GM03348 (cell line): ENCODE measurements at places on chromosomes 3 and 15.

DNA sequence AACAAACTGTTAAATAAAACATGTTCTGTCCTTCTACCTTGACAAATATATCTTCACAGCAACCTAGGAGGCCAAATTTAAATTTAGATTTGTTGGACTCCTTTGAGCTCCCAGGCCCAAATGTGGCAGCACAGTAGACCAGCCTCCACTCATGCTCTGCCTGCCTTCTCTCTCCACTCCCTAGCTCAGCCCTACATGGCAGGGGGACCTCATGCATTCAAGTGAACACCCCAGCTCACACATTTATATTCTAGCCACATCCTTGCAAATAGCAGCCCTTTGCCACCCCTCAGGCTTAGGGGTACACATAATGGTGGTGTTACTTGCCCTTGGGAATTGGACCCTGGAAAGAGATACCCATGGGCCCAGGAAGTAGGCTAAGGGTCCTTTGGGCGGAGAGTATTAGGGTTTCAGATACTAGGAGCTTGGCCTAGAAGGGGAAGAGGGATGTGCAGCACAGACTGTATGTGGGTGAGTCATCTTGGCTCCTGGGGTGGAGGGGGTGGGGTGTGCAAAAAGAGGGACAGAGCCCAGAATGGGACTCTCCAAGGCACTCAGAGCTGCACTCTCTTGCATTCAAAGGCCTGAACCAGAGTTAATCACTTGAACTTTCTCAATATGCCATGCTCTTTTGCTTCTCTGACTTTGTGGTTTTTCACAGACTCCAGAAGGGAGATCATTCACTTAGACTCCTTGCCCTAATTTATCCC lies 268.4 kb upstream of the ROPN1 start:
- peak; percentile 92 for DNase-seq

DNA sequence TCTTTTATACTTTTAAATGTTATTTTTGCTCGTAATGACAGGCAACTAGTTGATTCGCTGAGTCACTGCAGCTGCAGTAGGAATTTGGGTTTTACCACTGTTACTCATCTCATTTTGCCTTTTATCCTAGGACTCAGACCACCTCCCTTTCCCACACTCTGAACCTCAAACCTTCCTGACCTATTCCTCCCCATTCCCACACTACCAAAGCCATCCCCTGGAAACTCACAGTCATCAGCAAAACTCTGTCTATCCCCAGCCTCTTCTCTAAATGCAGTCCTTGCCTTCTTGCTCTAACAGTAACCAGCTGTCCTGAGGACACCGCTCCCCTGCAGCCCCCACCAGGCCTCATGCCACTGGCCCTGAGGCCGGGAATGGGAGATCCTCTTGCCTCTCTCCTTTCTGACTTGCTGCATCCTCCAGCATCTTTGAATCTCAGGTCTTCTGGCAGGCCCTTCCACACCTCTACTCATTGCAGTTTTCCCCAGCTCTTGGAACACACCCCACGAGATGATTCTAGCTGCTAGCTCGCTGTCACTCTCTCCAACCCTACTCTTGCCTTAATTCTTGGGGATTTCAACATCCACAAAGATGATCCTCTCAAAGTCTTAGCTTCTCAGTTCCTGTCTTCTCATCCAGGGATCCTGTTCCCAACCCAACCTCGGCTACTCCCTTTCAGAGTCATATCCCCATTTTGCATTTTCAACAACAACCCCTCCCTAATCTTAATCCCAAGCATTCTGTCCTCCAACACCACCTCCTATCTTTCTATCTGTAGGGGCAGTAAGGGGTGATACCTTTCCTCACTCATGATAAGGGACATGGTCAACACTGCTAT lies 55.9 kb upstream of the C3orf80 start:
- peak; percentile 84 for DNase-seq

DNA sequence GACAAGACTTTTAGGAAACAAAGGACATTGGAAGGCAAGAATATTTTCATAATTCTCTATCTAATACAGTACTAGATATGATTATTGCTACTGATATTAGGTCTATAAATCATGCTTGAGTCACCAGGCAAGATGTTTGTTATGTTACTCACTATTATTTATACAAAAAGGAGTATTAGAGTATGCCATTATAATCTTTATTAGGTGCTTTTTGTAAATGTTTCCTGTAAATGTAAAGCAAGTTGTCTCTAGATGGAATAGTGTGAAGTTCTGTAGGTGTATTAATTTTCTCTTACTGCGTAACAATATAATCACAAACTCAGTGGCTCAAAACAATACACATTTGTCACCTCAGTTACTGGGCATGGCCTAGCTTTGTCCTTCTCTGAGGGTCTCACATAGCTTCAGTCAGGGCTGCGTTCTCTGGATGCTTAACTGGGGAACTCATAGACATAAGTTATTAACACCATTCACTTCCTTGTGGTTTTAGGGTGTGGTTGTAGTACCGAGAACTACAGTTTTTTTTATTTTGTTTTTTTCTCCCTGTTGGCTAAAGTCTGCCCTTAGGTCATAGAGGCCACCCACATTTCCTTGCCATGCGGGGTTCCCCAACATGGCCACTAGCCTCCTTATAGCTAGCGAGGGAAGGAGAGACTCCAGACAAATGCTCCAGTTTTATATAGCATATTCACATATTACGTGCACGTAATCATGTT lies 20.3 kb upstream of the MAP3K13 start:
- DNase-seq = no peak

DNA sequence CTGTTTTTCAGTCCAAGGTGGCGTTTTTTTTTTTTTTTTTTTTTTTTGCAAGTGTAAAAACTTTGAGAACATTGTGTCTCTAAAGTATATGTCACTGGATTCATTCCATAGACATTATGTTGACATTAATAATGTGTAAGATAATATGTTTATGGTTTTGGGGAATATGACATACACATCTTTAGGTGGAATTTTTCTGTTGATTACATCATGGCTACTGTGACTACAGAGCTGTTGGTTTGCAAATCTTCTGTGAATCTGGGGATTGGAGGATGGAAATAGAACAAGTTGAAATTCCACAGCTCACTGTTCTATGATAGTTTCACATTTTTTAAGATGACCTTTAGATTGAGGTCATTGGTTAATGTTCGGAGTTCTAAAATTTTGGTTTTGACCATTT lies 24.4 kb upstream of the PLSCR2 start:
- DNase-seq = no peak

- DNase-seq = no peak
These were observed 86.7 kb downstream of the ST8SIA2 start for GRCh38 chr15:92480361-92480760.

DNA sequence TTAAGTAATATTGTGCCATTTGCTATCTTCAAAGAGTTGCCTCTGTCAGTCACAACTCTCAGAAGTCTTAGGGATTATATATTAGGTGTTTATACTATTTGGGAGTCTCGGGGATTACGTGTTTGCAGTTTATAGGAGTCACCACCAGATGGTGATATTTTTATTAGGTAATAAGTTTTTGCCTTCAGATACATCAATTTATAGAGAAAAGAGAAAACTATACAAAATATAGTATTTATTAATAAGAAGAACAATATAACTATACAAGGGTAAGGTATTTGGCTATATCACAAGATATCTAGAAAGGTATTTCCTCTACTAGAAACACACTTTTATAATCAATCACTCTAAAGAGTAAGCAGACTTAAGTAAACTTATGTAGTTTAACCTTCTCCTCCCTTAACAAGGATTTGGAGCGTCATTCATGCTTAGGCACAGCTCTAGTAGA lies 10.7 kb upstream of the DHX36 start:
- peak; percentile 33 for DNase-seq

- no peak for DNase-seq
These were observed 32.0 kb downstream of the HCN4 start for GRCh38 chr15:73336756-73337155.

GRCh38 chr3:31442755-31443154 lies 90.0 kb upstream of the STT3B start:
- no peak for DNase-seq

GRCh38 chr3:83662381-83662960 lies 1296.3 kb upstream of the CADM2 start:
- DNase-seq = no peak

GRCh38 chr3:11764931-11765363 lies 81.7 kb downstream of the TAMM41 start:
- DNase-seq = peak; percentile 47

DNA sequence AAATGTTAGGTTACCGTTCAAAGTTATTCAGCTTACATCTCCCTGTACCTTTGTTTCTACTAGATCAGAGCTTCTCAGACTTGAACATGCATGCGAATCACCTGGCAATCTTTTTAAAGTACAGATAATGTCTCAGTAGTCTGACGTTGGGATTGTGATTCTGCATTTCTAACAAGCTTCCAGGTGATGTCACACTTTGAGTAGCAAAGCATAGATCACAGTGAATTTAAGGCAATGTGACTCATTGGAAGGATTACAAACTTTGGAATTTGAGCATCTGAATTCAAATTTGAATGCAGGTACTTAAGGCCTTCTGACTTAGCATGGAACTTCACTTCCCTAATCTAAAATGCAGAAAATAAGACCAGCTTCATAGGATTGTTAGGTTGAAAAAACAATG lies 10.8 kb upstream of the ZMAT3 start:
- DNase-seq = no peak

DNA sequence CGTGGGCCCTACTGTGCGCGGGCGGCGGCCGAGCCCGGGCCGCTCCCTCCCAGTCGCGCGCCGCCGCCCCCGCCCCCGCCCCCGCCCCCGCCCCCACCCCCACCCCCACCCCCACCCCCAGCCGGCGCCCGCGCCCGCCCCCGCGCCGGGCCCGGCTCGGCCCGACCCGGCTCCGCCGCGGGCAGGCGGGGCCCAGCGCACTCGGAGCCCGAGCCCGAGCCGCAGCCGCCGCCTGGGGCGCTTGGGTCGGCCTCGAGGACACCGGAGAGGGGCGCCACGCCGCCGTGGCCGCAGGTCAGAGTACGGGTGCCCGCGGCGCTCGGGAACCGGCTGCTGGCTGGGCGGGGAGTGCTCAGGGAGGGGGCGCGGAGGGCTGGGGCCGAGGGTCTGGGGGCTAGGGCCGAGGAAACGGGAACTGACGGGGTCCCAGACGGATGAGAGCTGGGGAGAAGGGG lies 1.1 kb upstream of the PPARG start:
- DNase-seq = peak; percentile 73

DNA sequence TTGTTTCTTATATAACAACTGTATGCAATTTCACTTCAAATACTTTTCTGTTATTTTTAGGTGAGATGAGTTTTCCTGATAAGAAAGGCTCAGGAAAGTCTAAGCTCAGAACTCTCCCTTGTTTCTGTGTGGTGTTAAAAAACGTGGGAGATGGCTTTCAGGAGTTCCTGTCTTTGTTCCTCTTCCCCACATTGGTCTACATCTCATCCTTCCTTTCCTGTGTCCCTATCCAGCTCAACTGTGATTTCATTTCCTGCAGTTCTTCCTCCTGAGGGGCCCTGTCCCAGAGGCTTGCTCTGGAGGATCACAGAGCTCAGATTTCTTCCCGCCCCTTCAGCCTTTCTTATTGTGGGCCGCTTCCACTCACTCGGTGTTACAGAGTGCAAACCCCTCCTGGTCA lies 11.2 kb downstream of the SEC13 start:
- no peak for DNase-seq

GRCh38 chr3:153621953-153622352 lies 459.9 kb downstream of the RAP2B start:
- no peak for DNase-seq

DNA sequence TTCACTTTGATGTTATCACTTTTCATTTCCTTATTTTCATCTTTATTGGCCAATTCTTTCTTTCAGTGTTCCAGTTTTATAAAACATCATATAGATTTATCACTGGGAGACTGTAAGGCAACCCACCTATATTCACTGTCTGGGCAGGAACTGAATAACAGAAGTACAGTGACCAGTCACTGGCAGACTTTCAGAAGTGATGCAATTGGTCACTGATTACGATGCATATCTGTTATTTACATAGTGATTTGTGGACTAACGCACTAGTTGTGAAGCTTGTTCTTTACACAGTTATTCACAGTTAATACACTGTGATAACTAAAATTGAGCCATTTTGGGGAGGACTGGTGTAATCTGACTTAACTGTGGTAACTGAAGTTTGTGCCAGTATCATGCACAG lies 190.2 kb upstream of the DPH6 start:
- DNase-seq = no peak

GRCh38 chr3:72259755-72260587 lies 475.0 kb upstream of the PROK2 start:
- no peak for DNase-seq

DNA sequence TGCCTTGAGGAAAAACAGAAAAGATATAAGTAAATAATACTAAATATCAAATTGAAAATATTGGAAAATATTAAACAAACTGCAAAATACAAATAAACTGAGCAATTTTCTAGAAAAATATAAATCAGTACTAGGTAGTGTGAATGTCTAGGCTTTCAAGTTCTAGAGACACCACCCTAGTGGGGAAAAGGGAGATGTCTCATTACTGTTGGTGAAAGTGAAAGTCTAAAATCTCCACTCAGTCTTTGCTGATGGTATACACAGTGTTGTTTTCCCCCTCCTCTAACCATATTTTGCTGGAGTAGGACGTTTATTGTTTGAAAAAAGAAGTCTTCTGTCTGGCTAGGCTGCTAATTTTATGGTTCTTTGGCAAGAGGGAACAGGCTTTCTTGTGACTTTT lies 1368.9 kb downstream of the OTOL1 start:
- peak; percentile 3 for DNase-seq

- DNase-seq = no peak
These were observed 14.9 kb downstream of the SERPINI1 start for GRCh38 chr3:167750272-167750971.

GRCh38 chr15:77632534-77633133 lies at the start of gene LINGO1:
LINGO1 (minus strand) TSS chr15:77632912; CDS start chr15:77632315, 597 bp downstream.
- DNase-seq = peak; percentile 51

- DNase-seq = peak; percentile 58
These were observed 76.5 kb upstream of the SPRED1 start for GRCh38 chr15:38176155-38176554.

DNA sequence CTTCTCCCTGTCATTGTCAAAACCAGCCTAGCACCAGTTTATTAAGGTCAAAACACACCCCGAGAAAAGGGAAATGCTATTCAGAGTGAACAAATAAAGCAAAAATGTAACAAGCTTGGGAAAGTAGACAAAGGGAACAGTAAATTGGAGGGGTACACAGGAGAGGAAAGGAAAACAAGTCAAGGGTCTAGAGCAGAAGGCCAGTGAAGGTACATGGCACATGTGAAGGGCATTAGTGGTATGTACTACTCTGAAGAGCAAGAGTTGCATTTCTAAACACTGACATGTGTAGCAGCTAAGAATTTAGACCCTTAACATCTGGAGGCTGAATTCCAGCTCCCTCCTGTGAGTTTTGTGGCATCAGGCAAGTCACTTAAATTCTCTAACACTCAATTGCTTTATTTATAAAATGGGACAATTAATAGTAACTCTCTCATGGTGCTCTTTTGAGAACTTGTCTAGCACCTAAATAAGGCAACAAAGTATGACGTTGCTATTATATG lies 244.3 kb upstream of the ADAMTS9 start:
- DNase-seq = no peak

GRCh38 chr15:66415360-66415759 lies 28.6 kb downstream of the MAP2K1 start:
- no peak for DNase-seq

- DNase-seq = no peak
These were observed 38.5 kb upstream of the MELTF start for GRCh38 chr3:197068077-197068476.
